Pancreas (tissue), 10 donors: ENCODE measurements at places on chromosomes 5 and 9. TPM values are rescaled to one million over a fixed set of nuclear protein-coding genes. Genes with fewer than 3 reads are reported as not detected.

DNA sequence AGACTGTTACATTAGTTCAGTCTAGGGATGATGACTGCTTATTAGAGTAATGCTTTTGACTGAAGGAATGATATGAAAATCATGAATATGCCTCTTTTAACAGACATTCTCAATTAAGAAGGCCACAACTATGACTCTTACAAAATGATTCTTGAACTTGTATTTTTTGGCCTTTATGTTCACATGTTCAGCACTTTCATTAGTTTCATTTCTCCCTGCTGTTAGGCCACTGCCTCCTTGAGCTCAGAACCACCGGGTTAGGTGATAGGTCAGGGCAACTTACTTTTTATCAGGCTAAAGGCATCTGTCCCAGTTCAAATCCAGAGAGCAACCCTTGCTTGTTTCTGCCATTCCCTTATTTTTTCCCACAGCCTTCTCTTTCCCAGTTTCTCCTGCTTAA lies 235.2 kb upstream of the ELL2 start:
- H3K27ac ChIP-seq: no peak overlapping the region
- H3K27me3 ChIP-seq: no peaks in the 10 kb centered on the region
- no peak overlapping the region for H3K4me3 ChIP-seq
- DNase-seq: no peak
- H3K4me1 ChIP-seq: peaks cover 31% of the 10 kb centered on the region

Gene GCNT1
- polyA plus RNA-seq: 1.0 TPM

GRCh38 chr9:113520109-113520642 lies 56.6 kb downstream of the RGS3 start:
- H3K4me1 ChIP-seq: peaks cover 3% of the 10 kb centered on the region
- H3K4me3 ChIP-seq: no peak overlapping the region
- H3K36me3 ChIP-seq: no peaks in the 10 kb centered on the region
- peak; percentile 67 for DNase-seq
- no peaks in the 10 kb centered on the region for H3K27me3 ChIP-seq

GRCh38 chr5:102418531-102418930 lies 80.3 kb downstream of the SLCO6A1 start:
- H3K4me3 ChIP-seq: no peak overlapping the region
- no peaks in the 10 kb centered on the region for H3K36me3 ChIP-seq
- no peaks in the 10 kb centered on the region for H3K4me1 ChIP-seq
- DNase-seq: no peak
- no peaks in the 10 kb centered on the region for H3K27me3 ChIP-seq
- no peak overlapping the region for H3K27ac ChIP-seq

- no peaks in the 10 kb centered on the region for H3K4me1 ChIP-seq
- H3K27ac ChIP-seq: no peak overlapping the region
- H3K4me3 ChIP-seq: no peak overlapping the region
- H3K27me3 ChIP-seq: no peaks in the 10 kb centered on the region
- no peak for DNase-seq
Measured at GRCh38 chr9:28471261-28471660, 898.0 kb upstream of the C9orf72 start.

Gene MTMR12
- 9.7 TPM for polyA plus RNA-seq

Gene SUSD1
- polyA plus RNA-seq: 2.6 TPM

DNA sequence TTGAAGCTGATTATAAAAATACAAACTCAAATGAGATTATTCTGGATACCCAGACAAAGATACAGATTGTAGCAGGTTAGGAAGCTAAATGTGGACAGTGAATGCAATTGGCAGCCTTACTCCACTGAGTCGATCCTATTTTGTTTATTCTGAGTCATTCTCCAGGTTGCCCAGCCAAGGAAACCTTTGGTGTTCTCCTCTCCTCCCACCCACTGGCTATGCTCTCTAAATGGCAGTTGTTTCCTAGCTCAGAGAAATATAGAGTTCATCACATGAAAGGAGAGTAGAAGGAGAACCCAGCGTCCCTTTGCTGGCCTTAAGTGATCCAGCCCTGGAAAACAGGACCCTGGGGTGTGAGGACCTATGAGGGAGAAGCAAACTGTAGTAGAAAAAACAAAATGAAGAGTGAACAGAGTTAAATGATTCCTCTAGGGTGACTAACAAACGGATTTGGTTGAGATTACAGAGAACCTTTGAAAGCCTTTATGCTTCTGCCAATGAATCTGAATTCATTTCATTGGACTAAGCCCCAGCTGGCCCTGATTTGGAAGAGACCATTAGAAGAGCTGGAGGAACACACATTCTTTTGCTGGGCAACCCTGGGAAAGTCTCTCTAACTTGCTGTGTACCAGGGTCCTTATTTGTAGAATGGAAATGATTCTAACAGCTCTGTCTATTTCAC lies 95.1 kb downstream of the BRINP1 start:
- no peaks in the 10 kb centered on the region for H3K4me1 ChIP-seq
- H3K36me3 ChIP-seq: no peaks in the 10 kb centered on the region
- no peak for DNase-seq
- no peak overlapping the region for H3K4me3 ChIP-seq
- H3K27ac ChIP-seq: no peak overlapping the region
- no peaks in the 10 kb centered on the region for H3K27me3 ChIP-seq

- H3K4me3 ChIP-seq: no peak overlapping the region
- no peaks in the 10 kb centered on the region for H3K27me3 ChIP-seq
- DNase-seq: no peak
- no peak overlapping the region for H3K27ac ChIP-seq
- no peaks in the 10 kb centered on the region for H3K4me1 ChIP-seq
Measured at GRCh38 chr5:963673-964531, 44.7 kb upstream of the NKD2 start.

GRCh38 chr9:90544488-90544887 lies 98.1 kb downstream of the DIRAS2 start:
- H3K27ac ChIP-seq: no peak overlapping the region
- H3K4me1 ChIP-seq: no peaks in the 10 kb centered on the region
- no peak overlapping the region for H3K4me3 ChIP-seq
- H3K36me3 ChIP-seq: no peaks in the 10 kb centered on the region
- H3K27me3 ChIP-seq: no peaks in the 10 kb centered on the region

GRCh38 chr5:54463713-54464112 lies 8.2 kb downstream of the HSPB3 start:
- no peaks in the 10 kb centered on the region for H3K4me1 ChIP-seq
- no peak overlapping the region for H3K27ac ChIP-seq
- H3K36me3 ChIP-seq: no peaks in the 10 kb centered on the region
- DNase-seq: no peak
- H3K27me3 ChIP-seq: no peaks in the 10 kb centered on the region

DNA sequence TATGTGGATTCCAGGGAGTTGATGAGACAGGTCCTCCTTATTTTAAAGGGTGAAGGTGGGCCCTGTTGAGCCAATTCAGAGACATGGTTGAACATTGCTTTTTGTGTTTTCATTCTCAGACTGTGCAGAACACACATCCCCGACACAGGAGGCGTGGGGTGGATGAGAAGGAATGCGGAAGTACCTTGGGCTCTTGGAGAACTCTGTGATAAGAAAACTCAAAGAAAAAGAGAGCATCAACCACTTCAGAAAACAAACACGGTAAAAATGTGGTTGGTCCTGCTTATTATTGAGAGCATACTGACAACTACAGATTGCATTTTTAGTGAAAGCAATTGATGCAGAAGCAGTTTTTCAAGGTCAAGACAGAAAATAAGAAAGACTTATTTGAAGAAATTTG lies 659.8 kb downstream of the IRX1 start:
- no peak for DNase-seq
- H3K27ac ChIP-seq: no peak overlapping the region
- no peaks in the 10 kb centered on the region for H3K36me3 ChIP-seq
- no peaks in the 10 kb centered on the region for H3K27me3 ChIP-seq
- no peak overlapping the region for H3K4me3 ChIP-seq

- no peaks in the 10 kb centered on the region for H3K36me3 ChIP-seq
- no peak overlapping the region for H3K4me3 ChIP-seq
- DNase-seq: no peak
- H3K27me3 ChIP-seq: no peaks in the 10 kb centered on the region
- no peaks in the 10 kb centered on the region for H3K4me1 ChIP-seq
- no peak overlapping the region for H3K27ac ChIP-seq
Measured at GRCh38 chr5:27311544-27311943, 273.2 kb upstream of the CDH9 start.

DNA sequence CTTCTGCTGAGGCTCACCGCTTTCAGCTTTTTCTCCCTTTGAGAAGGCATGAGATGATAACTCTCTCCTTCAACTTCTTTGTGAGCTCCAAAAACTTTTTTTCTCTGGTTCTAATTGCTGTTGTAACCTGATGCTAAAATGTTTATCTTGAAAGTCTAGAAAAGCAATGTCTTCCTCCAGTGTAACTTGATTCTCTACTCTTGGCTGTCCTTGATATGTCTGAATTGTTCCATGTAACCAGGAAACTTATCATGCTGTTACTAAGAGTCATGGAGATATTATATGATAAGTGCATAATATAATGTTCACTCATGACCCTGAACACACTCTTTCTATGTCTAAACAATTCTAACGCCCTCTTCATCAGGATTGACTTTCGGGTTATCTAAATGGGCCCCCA lies 128.0 kb upstream of the ABCA1 start:
- H3K27me3 ChIP-seq: no peaks in the 10 kb centered on the region
- no peak overlapping the region for H3K27ac ChIP-seq

DNA sequence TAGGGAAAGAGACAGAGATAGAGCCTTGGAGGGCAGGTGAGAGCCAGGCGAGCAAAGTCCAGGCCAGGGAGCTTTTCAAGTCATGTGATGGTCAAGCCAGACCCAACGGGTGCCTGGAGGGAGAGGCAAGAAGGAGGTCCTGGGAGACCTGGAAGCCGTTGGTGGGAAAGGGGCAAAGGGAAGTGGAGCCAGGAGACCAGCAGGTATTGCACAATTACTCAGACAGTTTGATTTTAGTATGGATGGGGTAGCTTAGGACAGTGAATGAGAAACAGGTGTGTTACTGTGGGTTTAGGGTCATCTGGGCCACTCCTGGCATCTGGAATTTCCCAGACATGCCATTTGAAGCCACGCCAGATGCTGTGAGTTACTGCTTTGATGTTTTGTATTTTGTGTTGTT lies 5.1 kb downstream of the SECISBP2 start:
- no peaks in the 10 kb centered on the region for H3K27me3 ChIP-seq
- H3K4me1 ChIP-seq: peaks cover 29% of the 10 kb centered on the region
- peaks cover 17% of the 10 kb centered on the region for H3K36me3 ChIP-seq

Gene PTGR1
- polyA plus RNA-seq: 5.0 TPM

Gene DDX4
- polyA plus RNA-seq: 0.11 TPM

DNA sequence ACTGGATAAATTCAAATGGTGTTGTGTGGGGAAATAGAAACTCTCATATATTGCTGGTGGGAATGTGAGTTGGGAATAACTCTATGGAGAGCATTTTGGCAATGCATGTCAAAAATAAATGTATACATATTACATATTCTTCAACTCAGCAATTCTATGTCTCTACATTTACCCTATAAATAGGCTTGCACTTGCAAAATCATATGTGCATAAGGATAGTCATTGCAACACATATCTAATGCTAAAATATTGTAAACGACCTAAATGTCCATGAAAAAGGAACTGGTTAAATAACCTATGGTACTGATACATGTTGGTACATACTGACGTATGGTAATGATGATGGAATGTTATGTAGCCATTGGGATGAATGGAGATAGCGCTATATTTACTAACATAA lies 94.5 kb upstream of the CHD1 start:
- peaks cover 20% of the 10 kb centered on the region for H3K4me1 ChIP-seq
- no peak for DNase-seq
- no peaks in the 10 kb centered on the region for H3K36me3 ChIP-seq
- no peak overlapping the region for H3K4me3 ChIP-seq
- no peak overlapping the region for H3K27ac ChIP-seq
- no peaks in the 10 kb centered on the region for H3K27me3 ChIP-seq

Gene EIF4EBP3
- polyA plus RNA-seq: 52.7 TPM

DNA sequence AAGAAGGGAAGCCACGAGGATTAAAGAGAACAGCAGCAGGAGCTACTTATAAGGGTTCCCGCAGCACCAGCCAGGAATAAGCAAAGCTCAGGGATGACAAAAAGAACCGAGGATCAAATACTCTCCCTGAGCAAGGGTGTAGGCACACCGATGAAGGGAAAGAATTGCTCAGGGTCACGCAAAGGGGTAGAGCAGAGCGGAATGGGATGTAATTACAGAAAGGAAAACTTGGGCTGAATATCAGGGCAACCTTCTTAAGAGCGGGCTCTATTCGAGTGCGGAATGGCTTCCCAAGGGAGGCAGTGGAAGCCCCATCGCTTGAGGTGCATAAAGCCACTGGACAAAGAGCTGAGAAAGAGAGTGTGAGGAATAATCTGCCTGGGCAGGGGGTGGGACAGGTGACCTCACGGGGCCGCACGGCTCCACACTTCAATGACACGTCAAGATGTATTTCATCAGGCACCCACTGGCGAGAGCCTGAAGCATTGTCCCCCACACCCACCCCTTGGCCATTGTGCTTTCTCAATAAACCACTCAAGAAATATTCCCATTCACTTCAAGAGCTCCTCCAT lies 162.2 kb downstream of the EBF1 start:
- no peak overlapping the region for H3K4me3 ChIP-seq
- H3K27me3 ChIP-seq: no peaks in the 10 kb centered on the region
- no peaks in the 10 kb centered on the region for H3K4me1 ChIP-seq
- H3K36me3 ChIP-seq: no peaks in the 10 kb centered on the region

DNA sequence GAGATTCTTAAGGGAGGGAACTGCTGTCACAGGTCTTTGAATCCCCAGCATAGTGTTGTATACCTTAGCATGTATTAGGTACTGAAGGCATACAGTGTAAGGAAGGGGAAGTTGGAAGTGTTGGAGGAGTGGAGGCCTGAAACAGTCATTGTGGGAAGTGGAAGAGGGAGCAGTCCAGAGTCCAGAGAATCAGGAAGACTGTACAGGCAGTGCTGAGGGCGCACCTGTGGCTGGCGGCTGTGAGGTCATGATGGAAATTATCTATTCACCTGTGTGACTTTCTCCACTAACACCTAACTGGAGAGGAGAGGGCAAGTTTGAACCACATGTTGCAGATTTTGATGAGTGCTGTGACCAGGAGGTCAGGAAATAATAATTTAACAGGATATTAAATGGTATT lies 119.7 kb upstream of the NIPBL start:
- no peak overlapping the region for H3K27ac ChIP-seq
- no peaks in the 10 kb centered on the region for H3K36me3 ChIP-seq
- no peaks in the 10 kb centered on the region for H3K4me1 ChIP-seq
- H3K27me3 ChIP-seq: no peaks in the 10 kb centered on the region
- no peak overlapping the region for H3K4me3 ChIP-seq

Gene RXFP3
- 0.16 TPM for polyA plus RNA-seq

DNA sequence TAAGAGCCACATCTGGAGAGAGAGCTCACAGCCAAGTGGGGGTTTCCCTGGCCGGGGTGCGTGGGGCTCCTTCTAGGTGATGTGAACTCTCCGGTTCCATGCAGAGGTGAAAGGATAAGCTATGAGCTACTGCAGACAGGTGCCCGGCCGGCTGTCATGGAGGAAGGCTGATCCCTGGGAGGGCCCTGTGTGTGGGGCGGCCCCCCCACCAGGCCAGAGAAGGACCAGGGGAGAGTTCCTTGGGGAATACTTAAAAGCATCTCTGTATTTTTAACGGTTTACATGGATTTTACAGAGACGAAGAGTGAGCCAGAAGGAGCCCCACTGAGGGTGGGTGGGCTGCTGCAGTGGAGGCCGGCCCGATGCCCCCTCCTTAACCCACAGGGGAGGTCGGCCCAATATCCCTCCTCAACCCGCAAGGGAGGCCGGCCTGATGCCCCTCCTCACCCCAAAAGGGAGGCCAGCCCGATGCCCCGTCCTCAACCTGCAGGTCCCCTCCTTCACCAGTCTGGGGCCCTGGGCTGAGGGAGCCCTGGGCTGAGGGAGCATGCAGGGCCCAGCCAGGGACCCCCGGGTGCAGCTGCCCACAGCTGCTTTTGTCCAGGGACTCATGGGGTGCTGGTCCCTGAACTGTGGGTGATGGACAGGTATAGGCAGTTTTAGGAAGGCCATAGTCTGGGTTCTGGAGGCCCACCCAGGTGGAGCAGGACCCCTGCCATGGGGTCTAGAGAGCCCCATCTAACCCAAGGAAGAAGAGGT lies 31.9 kb downstream of the MRPL36 start:
- no peaks in the 10 kb centered on the region for H3K27me3 ChIP-seq
- H3K4me3 ChIP-seq: no peak overlapping the region
- no peaks in the 10 kb centered on the region for H3K4me1 ChIP-seq
- no peak for DNase-seq
- H3K36me3 ChIP-seq: no peaks in the 10 kb centered on the region
- no peak overlapping the region for H3K27ac ChIP-seq
